ENCODE measurements at places on chromosomes 7 and 10.

DNA sequence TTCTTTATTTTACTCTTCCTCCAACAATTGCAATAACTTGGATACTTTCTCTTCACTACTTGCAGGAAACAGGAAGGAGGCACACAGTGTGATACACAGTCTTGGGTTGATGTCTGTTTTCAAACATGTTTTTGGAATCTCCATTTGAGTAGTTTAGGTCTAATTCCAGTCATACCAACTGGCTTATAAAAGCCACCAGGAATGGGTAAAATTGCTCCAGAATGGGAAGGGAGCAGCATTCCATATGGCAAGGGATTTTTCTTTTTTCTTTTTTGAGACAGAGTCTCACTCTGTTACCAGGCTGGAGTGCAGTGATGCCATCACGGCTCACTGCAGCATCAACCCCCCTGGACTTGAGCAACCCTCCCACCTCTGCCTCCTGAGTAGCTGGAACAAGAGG, 545.1 kb upstream of the GALNT17 start:
- no peak for DNase-seq

GRCh38 chr7:93150200-93150835, 2.1 kb upstream of the SAMD9L start:
- no peak for DNase-seq

GRCh38 chr10:94208315-94208714, 154.4 kb downstream of the NOC3L start:
- DNase-seq, result no peak

- no peak for DNase-seq
These were observed 565 bp downstream of the STRIP2 start for GRCh38 chr7:129434675-129435318.
